ENCODE measurements at places on chromosomes 2 and 18.

DNA sequence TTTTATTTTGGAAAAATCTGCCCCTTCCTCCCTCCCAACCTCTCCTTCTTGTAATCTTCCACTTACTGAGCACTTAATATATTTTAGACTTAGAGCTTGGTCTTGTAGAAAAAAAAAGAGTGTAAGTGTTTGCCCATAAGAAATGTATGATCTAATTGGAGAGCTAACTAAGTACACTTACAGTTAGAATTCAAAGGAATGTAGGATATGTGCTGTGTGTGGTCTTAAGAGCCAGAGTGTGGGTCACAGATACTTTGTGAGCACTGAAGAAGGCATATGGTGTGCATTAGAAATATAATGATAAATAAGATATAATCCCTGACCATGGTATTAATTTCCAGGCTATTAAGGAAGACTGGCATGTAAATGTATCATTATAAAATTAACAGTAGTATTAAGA lies 91.8 kb upstream of the ZNF521 start:
- no peak for DNase-seq

GRCh38 chr2:14074691-14075090 lies 557.8 kb upstream of the LRATD1 start:
- no peak for DNase-seq

GRCh38 chr18:11324510-11324909 lies 175.1 kb upstream of the PIEZO2 start:
- no peak for DNase-seq

DNA sequence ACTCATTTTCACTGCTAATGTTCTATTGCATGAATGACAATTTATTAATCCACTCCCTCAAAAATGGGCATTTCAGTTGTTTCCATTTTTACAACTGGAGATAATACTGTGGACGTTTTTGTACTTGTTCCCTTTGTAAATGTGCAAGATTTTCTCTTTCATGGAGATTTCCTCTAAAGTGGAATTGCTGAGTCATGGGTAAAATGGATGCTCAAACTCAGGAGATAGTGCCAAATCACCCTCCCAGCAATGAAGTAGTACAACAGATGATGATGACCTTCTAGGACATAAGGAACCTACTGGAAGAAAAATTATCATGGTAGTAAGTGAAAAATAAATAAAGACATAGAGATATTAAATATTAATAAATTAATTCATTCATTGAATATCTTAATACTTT lies 460.8 kb upstream of the CHST9 start:
- no peak for DNase-seq

DNA sequence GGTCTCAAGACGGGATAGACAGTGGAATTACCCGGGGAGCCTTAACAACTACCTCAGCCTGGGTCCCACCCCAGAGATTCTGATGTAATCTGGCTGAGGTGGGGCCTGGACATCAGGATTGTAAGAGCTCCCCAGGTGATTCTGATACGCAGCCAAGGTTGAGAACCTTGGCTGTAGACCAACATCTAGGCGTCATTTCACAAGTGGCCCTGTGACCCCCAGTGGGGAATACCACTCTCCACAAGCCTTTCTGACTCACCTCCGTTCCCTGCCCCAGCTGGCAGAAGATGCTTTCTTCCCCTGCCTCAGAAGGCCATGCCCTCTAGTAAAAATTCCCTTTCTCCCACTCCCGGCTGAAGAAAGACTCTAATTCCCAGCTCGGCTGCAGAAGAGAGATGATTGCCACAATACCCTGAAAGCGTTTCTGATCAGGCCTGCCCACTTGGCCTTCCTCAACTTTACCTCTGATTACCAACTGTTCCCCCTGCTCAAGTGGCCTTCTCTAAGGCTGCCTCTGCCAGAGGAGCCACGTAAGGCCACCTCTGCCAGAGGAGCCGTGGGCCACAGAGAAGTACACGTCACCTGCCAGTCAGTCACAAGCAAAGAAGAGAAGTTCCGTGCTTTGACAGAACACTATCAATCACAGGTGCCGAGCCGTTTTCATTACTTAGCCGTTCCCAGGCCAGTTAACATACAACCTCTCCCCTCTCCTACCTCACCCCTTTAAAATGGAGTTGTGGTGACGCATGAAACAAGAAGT lies 116.8 kb upstream of the PKDCC start:
- DNase-seq, result no peak

DNA sequence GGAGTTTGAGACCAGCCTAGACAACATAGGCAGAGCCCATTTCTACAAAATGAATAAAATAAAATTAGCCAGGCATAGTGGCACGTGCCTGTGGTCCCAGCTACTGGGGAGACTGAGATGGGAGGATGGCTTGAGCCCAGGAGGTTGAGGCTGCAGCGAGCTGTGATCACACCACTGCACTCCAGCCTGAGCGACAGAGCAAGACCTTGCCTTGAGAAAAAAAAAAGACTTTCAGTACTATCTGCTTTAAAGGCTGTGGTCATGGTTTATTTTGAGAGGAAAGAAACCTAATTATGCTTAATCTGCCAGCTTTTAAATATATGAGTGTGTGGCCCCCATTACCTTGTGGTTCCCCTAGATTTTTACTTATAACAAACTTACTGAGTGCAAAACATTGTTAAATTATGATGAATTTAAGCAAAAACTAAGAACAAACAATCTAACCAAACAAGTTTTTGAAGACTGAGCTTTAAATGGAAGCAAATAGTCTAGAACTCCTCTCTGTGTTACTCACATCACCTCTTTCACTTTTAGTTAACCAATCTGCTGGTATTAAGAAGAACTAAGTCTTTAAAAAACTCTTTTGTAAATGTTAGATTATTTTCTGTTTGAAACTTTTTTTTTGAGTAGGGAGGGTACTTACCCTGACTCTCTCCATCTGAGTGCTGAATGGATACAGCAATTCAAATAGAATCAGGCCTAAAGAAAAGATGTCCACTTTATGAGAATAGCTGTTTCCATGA lies 65.4 kb downstream of the EIF2AK3 start:
- no peak for DNase-seq

GRCh38 chr18:59502274-59503175 lies 143.5 kb upstream of the LMAN1 start:
- DNase-seq, result no peak

GRCh38 chr2:59233920-59234319 lies 992.8 kb upstream of the FANCL start:
- no peak for DNase-seq

DNA sequence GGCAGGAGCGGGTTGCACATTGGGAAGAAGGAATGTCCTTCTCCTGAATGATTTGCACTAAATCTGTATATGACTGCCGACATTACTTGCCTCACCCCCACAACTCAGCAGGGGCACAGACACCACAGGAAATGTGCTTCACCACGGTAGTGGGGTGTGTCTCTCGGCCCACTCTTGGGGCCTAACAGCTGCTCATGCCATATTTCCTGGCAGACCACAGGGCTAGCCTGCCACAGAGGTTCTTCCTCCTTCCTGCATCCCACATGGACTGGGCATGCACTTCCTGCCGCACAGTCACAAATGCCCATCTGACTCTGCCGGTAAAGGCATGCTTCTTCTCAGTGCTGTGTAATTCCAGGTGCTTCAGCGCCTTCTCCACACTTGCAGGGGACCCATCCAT lies 10.3 kb upstream of the PAPOLG start:
- DNase-seq, result no peak

DNA sequence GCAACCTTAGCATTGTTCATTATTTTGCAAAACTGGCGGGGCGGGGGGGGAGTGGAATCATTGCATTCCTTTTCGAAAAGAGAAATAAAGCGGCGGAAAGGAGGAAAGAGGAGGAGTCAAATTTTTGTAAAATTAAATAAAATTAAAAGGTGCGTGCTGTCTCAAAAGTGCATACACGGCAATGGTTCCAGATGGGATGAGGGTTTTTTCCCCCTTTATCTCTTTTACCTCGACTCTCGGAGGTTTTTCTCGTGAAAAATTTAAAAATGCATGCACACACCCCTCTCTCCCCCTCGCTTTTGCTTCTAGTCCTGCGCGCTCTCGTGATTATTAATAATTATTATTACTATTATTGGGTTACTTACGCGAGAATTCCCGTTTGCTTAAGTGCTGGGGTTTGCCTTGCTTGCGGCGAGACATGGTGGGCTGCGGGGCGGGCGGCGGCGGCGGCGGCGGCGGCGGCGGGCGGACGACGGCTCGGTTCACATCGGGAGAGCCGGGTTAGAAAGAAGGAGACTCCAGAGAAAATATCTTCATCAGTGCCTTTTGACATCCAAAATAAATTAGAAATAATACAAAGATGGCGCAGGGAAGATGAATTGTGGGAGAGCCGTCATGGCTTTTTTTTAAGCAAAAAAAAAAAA lies 481 bp downstream of the BCL11A start:
- DNase-seq, result no peak

- no peak for DNase-seq
Measured at GRCh38 chr2:102366406-102367112, 11.0 kb downstream of the IL18R1 start.

GRCh38 chr18:9772847-9773677 lies 65.0 kb downstream of the RAB31 start:
- no peak for DNase-seq

- no peak for DNase-seq
Measured at GRCh38 chr2:52390651-52391050, 1358.7 kb upstream of the NRXN1 start.

- DNase-seq, result no peak
Measured at GRCh38 chr2:219129589-219129988, 31.0 kb downstream of the NHEJ1 start.

DNA sequence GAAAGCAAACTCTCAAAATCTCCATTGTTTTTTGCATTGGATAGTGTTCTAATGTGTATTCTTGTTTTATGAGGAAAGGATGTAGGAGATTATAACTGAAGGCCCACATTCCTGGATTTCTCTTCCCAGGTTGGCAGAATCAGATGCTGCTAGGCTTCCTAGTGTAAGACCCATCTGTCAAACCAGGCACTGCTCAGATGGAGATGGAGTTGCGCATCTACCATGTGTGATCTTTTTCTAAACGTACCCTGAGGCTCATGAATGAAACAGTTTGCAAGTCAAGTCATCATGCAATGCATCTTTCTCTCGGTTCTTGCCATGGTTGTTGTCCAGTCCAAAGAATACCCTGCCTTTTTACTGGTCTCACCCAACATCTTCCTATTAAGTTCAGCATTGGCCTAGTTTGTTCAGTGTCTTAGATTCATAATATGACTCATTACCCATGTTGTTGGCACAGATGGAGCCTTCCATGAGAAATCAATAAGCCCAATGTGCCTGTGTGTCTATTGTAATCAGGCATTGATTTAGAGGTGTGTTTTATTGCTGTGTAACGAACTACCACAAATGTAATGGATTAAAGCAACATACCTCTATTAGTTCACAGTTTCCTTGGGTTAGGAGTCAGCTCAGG lies 127.4 kb downstream of the NYAP2 start:
- no peak for DNase-seq

GRCh38 chr2:161172901-161173540 lies 12.8 kb downstream of the TANK start:
- DNase-seq, result no peak

- DNase-seq, result no peak
Measured at GRCh38 chr2:200356321-200356720, 49.8 kb downstream of the SPATS2L start.

- DNase-seq, result no peak
Measured at GRCh38 chr2:39739386-39739785, 39.7 kb downstream of the THUMPD2 start.

- DNase-seq, result no peak
Measured at GRCh38 chr18:75408554-75409506, 18.7 kb downstream of the SMIM21 start.

DNA sequence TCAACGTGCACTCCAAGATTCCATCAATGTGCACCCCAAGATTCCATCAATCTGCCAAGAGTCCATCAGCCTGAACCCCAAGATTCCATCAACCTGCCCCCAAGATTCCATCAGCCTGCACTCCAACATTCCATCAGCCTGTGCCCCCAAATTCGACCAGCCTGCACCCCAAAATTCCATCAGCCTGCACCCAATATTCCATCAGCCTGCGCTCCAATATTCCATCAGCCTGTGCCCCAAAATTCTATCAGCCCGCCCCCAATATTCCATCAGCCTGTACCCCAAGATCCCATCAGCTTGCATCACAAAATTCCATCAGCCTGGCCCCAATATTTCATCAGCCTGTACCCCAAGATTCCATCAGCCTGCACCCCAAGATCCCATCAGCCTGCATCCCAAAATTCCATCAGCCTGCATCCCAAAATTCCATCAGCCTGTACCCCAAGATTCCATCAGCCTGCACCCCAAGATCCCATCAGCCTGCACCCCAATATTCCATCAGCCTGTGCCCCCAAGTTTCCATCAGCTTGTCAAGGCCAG lies 92.1 kb upstream of the PXDN start:
- no peak for DNase-seq
